Stimulated activated CD4-positive, alpha-beta T cell treated with anti-CD3 and anti-CD28 coated beads, Interleukin-12 subunit alpha, Interleukin-12 subunit beta, amount 100 ng/mL, for 4 hours (primary cell): ENCODE measurements at places on chromosomes 11 and 22.

DNA sequence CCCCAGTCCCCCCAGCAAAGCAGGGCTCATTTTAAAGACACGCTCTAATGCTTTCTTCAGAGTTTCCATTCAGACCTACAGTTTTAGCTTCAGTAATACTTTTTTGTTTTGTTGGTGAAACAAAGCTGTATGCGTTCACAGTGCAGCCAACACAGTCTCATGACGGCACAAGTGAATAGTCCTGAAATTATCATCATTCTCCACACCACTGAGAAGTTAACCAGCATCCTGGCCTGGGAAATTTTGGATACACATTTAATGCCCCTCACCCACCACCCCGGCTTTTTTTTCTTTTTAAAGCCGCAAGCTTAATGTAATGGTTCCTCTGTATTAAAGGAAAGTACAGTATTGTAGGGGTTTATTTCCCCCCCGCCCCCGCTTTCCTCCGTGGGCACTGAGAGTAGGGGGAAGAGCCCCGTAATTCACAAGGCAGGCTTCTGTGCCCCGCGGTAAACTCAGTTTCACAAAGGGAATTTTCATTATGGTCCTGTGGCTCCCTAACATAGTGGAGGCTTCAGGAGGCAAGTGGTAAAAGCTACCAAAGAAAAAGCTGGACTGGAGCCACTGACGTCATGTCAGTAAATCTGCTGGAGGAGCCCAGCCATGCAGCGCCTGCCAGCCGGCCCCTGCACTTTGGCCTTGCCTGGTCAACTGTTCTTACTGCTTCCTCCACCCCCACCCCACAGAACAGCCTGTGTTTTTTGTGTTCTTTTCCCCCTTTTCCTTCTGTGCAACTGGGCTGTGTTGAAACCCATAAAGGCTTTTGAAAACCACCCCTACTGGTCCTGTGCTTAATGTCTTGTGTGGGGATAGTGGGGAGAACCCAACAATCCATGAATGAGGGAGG is 18.2 kb downstream of the TEAD1 start:
- DNase-seq: no peak

DNA sequence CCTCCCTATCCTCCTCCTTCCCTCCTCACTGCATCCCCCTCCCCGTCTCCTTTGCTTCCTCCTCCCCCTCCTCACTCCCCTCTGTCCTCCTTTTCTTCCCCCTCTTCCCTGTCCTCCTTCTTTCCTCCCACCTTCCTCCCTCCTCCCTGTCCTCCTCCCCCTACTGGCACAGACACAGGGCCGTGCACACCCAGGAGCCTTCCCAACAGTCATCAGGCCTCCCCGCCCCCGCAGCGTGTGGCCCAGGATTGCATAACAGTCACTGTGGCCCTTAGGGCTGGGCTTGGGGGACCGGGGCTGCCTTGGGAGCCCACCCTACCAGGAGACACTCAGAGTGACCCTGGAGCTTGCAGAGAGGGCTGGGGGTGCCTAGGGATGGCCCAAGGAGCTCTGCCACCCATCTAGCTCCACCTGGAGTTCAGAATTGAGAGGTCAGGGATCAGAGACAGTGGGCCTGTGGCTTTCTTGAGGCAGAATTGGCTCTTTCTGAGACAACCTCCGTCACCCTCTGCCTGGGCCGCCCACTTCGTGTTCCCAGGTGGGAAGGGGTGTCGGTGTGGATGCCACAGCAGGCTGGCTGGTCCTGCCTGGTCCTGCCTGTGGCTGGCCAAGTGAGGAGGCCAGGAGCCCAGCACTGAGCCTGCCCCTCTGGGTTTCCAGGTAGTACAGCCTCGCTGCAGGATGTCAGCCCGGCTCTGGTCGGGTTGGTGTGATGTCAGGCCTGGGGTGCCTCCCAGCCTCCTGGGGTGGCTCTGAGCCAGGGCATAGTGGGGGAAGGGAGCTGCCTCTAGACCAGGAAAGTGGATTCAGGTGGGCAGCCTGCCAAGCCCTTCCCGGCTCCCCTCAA is 1.6 kb downstream of the SPI1 start:
- DNase-seq: no peak

- DNase-seq: no peak
Observed at GRCh38 chr11:45155627-45156180, 9.3 kb downstream of the PRDM11 start.

- DNase-seq: peak; percentile 43
Observed at GRCh38 chr11:118224511-118225188, at the start of gene JAML. JAML (minus strand) TSS chr11:118225011; CDS start chr11:118214866, 10,145 bp downstream.

GRCh38 chr11:67304511-67305113 is 1.3 kb downstream of the SSH3 start:
- DNase-seq: no peak

GRCh38 chr11:66119348-66120133 is 49.5 kb downstream of the PACS1 start:
- no peak for DNase-seq

DNA sequence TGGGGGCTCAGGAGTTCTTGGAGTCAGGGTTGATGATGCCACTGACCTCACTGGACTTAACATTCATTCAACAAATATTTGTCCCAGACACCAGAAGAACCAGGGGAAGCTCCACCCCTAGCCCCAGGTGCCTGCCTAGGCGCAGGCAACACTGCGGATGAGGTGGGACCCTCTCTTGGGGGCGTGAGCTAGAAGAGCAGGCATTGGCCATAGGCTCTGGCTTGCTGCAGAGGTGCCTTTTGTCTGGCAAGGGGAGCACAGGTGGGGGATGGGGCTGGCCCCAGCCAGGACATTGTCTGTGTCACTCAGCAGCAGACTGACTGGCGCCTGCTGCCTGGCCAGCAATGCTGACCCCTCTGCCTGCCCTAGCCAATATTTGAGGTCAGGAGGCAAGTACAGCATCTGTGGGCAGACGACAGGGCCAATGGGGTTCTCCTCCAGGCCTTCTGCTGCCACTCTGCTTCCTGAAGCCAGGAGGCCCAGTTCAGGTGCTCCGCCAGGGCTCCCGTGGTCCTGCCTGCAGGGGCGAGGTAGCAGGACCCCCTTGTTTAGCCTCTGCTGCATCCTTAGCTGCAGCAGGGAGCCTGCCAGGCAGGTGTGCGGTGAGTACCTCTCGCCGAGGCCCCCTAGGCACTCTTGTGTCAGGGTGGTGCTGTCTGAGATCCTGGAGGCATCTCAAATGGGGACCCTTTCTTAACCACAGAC is 4.0 kb downstream of the LINC01488 start:
- DNase-seq: no peak

DNA sequence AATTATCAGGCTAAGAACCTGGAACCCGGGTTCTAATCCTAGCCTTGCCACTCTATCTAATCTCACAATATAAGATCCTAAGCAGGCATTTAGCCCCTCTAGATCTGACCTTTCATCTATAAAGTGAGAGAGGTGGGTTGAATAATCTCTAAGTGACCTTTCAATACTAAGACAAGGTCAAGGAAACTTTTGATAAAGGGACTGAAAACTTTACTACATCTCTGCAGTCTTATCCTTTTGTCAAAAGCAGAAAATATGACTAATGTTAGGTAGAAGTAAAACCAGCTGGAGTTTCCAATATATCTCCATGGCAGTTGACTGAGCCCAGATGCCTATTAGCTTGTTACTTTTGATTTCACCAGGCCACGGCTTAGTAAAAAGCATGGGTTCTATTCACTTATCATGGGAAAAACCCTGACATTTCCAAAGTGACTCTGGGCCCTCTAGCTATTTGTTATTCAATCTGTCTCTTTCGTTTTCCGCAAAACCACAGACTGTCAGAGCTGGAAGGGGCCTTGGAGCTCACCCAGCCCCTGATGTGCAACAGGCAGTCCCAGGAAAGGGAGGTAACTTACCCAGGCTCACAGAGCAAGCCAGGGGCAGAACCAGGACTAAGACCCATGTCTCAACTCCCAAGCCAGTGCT is 75.8 kb downstream of the RAB30 start:
- DNase-seq: no peak

- no peak for DNase-seq
Observed at GRCh38 chr11:48054994-48055291, 74.6 kb downstream of the PTPRJ start.

- DNase-seq: no peak
Observed at GRCh38 chr11:125071435-125071834, 8.3 kb downstream of the SLC37A2 start.

GRCh38 chr11:31106968-31107576 is 262.5 kb downstream of the DCDC1 start:
- peak; percentile 28 for DNase-seq

DNA sequence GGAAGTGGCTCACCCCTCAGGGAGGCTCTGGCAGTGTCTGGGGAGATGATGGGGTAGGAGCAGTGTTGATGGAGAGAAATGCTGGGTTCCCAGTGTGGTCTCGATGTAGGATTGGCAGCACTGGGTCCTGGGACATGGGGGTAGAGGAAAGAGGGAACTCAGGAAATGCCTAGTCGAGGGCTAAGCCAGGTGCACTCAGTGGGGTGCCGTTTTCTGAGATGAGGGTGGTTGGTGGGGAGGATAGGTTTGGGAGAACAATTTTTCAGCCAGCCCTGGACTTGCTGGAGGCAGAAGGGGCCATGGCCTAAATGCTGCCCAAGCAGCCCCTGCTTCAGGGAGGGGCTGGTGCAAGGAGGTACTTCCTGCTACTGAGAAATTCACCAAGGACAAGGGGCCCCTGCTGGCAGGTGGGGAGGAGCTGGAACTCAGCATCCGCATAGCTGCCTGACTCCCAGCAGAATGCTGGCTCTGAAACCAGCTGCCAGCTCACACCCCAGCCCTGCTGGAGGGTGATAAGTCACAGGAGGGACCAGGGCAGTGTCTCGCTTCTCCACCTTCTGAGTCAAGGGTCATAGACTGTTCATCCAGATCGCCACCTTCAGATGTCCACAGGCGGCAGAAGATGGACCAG is 6.0 kb downstream of the CCDC157 start:
- no peak for DNase-seq

- no peak for DNase-seq
Observed at GRCh38 chr11:104876861-104877431, 21.3 kb downstream of the CASP12 start.

GRCh38 chr11:43931717-43932039 is 10.8 kb upstream of the C11orf96 start:
- DNase-seq: no peak

DNA sequence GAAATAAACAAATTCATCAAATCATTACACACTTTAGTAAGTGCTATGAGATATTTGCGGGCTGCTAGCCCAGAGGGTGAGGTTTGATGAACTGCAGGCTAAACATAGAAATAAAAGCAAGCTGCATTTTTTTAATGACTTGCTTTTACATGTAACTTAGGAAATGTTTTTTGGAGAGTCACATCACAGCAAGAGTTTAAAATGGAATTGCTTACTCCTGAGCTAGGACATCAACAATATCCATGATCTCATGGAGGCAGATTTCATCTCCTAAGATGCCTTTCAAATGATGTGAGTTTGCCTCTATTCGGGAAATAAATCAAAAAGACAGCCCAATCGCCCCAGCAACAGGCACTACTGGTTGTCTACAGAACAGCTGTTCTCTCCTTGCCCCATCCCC is 73.4 kb upstream of the CD44 start:
- no peak for DNase-seq

DNA sequence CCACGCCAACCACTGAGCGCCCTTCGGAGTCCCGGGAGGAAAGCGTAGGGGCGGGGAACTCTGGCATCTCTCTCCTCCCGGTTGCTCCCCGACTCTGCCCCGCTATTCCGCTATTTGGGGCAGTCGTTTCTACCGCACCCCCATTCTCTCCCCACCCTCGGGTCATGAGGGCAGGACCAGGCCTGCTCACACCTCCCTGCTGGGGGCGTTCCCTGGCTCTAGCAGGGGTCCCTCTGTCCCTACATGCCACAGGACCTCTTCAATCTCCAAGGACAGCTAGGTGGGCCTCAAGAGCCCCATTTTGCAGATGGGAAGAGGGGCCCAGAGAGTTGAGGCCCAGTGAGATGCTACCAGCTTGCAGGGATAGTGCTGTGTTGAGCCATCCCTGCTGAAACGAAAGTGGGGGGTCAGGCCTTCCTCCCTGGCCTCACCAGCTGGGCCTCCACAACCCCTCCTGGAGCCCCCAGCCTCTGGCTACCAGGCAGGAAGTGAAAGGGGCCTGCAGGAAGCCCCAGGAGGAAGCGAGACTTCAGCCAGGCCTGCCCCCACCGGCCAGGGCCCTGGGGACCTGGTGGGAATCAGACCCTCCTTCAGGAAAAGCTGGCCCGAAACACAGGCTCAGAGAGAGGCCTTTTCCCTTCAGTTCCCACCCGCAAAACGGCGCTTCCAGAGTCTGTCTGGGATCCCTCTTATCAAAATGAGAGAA is 5.5 kb upstream of the SHISA8 start:
- DNase-seq: no peak

- DNase-seq: no peak
Observed at GRCh38 chr11:45777127-45777969, 27.6 kb upstream of the SLC35C1 start.

- no peak for DNase-seq
Observed at GRCh38 chr11:43135966-43136534, 175.7 kb upstream of the API5 start.

DNA sequence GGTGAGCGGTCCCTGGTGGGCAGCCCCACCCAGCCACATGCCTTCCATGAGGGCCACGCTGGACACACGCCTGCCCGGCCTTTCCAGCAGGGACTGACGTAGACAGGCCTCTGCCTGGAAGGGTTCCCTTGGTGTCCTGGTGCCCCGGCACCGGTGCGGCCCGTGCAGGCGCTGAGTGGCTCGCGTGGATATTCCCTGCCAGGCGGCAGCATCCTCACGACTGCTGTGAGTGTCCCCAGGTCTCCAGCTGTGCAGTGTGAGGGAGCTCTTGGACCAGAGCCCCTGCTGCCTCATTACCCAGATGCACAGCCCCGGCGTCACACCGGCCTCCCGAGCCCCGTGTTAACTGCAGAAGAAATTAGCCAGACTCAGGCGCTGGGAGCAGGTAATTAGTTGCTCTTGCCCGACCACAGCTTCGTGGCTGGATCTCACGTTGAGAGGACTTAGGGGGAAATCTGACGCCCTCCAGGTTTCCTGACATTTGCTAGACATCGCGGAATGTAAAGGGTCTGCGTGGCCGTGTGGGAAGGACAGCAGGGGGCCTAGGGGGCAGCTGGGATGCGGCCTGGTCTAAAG is 1196.3 kb downstream of the BRD1 start:
- DNase-seq: no peak

DNA sequence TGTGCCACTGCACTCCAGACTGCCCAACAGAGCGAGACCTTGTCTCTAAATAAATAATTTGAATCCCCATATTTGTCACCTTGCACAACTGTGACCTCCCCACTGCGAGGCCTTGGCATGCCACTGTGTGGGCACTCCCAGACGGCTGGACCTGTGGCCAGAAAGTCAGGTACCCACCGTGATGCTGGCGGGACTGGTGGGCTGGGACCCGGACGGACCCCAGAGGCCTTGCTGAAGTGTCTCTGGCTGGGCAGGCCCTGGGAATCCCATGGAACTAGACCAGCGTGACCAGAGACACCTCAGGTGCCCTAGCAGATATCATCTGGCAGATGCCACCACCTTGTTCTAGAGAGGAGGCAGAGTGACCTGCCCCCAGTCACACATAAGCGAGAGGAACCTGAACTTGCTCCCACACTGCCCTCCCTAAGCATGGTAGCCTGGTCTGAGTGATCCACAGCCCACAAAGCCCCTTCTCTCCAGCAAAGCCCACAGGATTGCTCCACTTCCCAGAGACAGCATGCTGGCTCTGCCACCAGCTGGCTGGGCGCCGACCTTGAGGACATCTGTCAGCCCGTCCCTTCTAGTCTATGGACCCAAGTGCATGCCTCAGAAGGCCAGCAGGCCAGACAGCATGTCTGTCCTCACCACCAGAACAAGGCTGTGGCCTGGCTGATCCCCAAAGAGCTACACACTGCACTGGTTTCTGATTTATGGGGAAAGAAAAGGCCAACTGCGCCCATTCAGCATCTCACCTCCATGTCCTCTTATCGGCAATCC is 9.5 kb downstream of the MACROD1 start:
- DNase-seq: no peak

- no peak for DNase-seq
Observed at GRCh38 chr22:35312198-35313059, 12.7 kb downstream of the TOM1 start.

- no peak for DNase-seq
Observed at GRCh38 chr11:69530278-69531070, 49.0 kb downstream of the LINC01488 start.
